ENCODE measurements at places on chromosomes 16 and 17.
A peak's percentile ranks its signal among the peaks of the same experiment; 100 is the strongest.

- DNase-seq: peak; percentile 49
Observed at GRCh38 chr17:67528751-67529436, 151.8 kb downstream of the PITPNC1 start.

- DNase-seq: no peak
Observed at GRCh38 chr17:6248061-6248460, 177.9 kb downstream of the WSCD1 start.

GRCh38 chr17:73137376-73137775, 27.4 kb upstream of the SSTR2 start:
- no peak for DNase-seq

- no peak for DNase-seq
Observed at GRCh38 chr17:82710499-82711232, 5.8 kb upstream of the FN3KRP start.

- DNase-seq: no peak
Observed at GRCh38 chr16:11677959-11678881, 10.0 kb downstream of the SNN start.

GRCh38 chr17:77269696-77270681, 129.2 kb downstream of the SEC14L1 start:
- DNase-seq: no peak

DNA sequence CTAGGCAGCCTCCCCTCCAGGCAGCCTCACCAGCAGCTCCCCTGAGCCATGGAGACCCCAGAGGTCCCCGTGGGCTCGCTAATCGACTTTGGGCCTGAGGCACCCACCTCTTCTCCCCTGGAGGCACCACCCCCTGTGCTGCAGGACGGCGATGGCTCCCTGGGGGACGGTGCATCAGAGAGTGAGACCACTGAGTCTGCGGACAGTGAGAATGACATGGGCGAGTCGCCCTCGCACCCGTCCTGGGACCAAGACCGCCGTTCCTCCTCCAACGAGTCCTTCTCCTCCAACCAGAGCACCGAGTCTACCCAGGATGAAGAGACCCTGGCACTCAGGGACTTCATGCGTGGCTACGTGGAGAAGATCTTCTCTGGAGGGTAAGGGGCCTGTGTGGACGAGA, 39.4 kb downstream of the KIAA0513 start:
- no peak for DNase-seq

DNA sequence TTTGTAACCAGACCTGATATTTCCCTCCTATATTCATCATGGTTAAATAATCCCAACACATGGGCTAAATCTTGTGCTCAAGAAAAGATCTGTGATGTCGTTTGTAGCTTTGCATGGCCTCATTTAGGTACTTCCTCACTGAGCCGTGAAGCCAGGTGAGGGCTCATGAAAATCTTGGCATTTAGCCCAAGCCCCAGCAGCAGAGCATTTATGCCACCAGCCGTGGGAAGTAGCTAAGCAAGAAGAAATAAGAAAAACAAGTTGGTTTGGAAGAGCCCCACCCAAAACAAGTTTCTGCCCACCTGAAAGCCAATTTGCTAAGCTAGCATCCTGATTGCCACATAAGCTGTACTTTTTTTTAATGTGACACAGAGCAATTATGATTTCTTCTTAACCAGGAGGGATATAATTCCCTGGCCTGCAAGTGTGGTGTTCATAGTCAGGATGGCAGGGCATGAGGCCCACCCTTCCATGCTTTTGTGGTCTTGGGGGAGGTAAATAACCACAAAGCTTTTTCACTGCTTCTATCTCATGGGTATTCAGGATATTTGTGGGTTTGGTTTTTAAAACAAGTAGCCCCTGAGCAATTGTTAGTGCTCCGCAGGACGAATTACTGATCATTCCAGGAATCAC, 10.5 kb downstream of the TMIGD1 start:
- DNase-seq: no peak

- DNase-seq: no peak
Observed at GRCh38 chr17:31623990-31624389, 232.5 kb downstream of the RAB11FIP4 start.

- DNase-seq: peak; percentile 38
Observed at GRCh38 chr17:82215095-82215971, 2.7 kb upstream of the CCDC57 start.

- peak; percentile 76 for DNase-seq
Observed at GRCh38 chr17:17890773-17891759, 54.3 kb upstream of the SREBF1 start.

GRCh38 chr16:73065632-73066330, 17.9 kb upstream of the ZFHX3 start:
- no peak for DNase-seq

- DNase-seq: no peak
Observed at GRCh38 chr17:49198211-49198610, 12.2 kb downstream of the GNGT2 start.

GRCh38 chr16:3548859-3549258, 28.3 kb downstream of the NLRC3 start:
- DNase-seq: no peak

DNA sequence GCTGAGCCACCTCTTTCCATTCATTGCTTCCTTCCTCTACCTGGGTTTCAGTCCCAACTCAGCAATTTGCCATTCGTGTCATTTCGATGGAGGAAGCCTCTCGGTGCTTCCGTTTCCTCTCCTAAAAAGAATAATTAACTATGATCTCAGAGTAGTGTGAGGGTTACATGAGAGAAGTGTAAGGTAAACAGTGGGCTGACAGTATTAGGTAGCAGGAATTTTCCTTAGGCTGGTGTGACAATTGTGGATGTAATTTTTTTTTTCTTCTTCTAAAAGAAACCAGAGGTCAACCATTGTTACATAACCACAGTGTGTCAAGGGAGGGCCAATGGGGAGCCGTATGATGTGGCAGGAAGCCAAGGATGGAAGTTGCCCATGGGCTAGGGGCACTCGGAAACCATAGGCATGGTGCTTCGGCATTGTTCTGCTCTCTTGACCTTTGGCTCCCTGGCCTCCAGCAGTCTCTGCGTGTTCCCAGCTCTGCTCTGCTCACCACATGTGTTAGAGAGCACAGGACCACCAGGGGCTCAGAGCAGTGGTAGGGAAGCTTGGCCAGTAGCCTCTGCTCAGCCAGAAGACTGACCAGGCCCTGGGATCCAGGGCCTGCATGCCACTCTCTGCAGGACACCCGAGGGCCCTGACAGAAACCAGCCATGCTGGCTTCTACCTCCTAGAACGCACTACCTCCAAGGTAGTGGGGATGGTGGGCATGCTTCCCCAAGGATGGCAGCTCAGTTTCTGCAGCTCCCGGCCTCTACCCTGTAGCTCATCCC, 2.0 kb upstream of the TOP2A start:
- no peak for DNase-seq

GRCh38 chr17:49180303-49180702, 30.1 kb downstream of the GNGT2 start:
- no peak for DNase-seq

- no peak for DNase-seq
Observed at GRCh38 chr17:80953471-80954315, 37.9 kb upstream of the CHMP6 start.

DNA sequence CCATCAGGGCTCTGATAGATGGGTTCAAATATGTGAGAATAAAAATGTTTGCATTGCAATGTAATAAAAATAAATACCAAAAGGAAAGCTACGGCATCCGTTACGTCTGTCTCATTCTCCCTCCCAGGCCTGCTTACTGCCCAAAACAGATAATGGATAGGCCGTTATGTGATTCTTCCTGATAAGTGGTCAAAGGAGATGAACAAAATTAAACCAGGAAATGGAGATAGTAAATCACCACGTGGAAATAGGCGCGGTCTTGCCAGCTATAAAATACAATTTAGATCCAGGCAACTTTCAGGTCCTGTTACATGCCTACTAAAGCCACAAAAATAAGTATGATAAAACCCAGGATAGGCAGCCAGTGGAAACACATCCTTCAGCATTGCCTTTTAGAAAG, 49.5 kb upstream of the CCL1 start:
- DNase-seq: no peak

DNA sequence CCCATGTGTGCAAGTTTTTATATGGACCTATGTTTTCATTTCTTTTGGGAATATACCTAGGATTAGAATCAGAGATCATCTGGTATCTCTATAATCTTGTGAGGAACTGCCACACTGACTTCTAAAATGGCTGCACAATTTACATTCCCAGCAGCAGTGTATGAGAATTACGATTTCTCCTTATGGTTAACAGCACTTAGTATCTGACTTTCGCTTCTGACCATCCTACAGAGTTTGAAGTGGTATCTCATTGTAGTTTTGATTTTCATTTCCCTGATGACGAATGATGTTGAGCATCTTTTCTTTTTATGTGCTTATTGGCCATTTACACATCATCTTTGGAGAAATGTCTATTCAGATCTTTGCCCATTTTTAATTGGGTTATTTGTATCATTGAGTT, 10.0 kb downstream of the C16orf96 start:
- no peak for DNase-seq

DNA sequence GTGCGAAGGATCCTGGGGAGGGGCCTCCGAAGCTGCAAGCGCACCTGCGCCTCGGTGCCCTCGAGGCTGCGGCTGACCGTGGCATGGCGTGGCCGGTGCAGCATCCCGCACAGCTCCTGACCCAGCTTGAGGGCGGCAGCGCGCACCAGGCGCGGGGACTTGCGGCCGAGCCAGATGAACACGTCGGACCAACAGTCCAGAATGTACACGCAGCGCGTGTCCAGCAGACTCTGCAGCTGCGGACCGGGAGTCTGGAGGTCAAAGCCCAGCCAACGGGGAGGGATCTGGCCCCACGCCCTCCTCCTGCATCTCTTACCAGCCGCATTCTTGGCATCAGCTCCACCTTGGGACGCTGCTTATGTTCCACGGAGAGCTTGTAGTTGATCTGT, 10.9 kb downstream of the FLII start:
- peak; percentile 55 for DNase-seq

- no peak for DNase-seq
Observed at GRCh38 chr16:62014319-62014923, 21.8 kb downstream of the CDH8 start.

DNA sequence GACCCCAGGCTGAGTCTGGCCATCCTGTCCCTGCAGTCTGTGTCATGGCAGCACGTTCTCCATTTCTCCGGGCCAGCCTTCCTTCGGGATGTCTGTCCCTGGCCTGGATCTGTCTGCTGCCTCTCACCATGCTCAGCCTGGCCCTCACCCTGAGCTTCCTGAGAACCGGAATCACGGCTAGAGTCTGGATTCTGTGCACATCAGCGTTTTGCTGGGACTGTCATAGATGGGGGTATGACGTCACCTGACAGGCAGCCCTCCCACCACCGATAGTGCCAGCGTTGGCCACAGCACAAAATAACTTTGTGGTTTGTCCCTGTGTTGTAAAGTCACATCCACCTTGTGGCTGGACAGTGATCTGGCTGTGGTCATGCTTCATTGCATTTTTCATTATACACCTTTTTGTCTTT, 59.2 kb downstream of the B9D1 start:
- DNase-seq: no peak

GRCh38 chr17:75693500-75694481, 26.7 kb downstream of the SAP30BP start:
- no peak for DNase-seq

DNA sequence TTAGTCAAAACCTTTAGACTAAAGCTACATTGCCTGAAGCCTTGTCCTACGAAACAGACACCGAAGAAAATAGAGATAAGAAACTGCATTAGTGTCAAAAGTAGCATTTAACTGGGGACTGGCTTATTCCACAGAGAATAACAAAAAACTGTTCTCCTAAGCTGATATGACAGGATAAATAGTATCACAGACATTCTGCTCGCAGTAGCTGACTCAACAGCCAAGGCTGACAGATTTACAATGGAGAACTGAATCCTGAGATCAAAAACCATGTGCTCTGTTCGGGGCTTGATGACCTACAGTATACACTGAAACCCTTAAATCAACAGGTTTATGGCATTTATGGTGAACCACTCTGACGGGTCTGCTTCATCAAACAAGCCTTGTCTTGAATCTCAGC, 25.5 kb downstream of the ADAMTS18 start:
- no peak for DNase-seq

DNA sequence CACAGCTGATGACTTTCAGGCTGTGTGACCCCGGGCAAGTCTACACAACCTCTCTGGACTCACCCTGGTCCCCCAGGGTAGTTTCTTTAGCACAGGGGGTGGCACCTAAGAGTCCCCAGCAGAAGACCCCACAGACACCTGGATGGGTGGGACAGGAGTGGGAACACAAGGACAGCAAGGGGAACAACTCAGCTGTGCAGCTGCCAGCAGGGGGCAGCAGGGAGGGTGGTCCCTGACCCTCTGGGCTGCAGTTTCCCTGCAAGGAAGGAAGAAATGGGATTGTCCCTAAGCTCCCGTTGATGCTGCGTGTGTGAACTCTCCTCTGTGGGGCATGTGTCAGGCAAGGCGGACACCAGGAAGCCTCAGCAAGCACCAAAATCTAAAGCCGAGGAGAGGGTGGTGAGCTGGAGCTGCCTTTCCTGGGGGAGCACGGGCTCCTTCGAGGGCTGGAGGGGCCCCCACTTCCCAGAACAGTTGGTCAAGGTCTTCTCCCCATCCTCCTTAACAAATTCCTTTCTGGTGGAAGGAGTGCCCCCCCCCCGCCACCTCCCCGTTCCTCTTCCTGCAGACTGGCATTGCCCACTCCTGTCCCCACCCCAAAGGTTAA, 24.1 kb upstream of the CDH5 start:
- peak; percentile 89 for DNase-seq

DNA sequence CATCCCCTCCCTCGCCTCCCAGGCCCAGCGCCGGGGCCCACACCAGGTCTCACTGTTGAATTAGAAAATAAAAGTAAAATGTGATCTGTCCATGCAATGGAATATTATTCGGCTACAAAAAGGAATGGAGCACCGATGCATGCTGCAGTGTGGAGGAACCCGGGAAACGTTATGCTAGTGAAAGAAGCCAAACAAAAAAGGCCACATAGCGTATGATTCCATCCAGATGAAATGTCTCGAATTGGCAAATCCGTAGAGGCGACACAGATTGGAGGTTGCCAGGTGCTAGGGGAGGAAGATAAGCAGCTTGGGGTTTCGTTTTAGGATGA, 972 bp upstream of the ADCY9 start:
- DNase-seq: no peak

DNA sequence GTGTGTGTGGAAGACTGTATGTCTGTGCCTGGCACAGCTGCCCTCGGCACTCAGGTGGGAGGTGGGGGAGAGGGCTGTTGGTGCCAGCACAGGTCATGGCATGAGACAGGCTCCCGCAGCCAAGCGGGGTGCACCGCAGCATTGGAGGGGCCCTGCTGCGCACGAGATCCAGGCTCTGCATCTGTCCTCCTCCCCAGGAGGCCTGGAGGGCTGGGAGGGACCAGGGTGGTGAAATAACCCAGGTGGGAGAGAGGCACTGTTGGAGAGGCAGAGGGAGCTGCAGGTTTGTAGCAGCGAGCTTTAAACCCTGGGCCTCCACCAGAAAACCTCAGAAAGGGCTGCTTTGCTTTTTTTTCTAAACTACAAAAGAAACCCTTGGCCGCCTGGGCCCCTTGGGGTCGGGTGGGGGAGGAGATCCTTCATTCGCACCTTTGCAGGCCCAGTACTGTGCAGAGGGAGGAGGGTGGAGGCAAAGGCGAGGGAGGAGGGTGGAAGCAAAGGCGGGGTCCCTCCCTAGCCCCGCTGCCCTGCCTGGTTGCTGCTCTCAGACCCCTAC, 241.7 kb downstream of the SEC14L1 start:
- DNase-seq: no peak
